ENCODE measurements at places on chromosomes 1 and 21. TPM values are rescaled to one million over a fixed set of nuclear protein-coding genes. Genes with fewer than 3 reads are reported as not detected.

- no peak for DNase-seq
These were observed 91.8 kb downstream of the KCNN3 start for GRCh38 chr1:154778275-154778674.

DNA sequence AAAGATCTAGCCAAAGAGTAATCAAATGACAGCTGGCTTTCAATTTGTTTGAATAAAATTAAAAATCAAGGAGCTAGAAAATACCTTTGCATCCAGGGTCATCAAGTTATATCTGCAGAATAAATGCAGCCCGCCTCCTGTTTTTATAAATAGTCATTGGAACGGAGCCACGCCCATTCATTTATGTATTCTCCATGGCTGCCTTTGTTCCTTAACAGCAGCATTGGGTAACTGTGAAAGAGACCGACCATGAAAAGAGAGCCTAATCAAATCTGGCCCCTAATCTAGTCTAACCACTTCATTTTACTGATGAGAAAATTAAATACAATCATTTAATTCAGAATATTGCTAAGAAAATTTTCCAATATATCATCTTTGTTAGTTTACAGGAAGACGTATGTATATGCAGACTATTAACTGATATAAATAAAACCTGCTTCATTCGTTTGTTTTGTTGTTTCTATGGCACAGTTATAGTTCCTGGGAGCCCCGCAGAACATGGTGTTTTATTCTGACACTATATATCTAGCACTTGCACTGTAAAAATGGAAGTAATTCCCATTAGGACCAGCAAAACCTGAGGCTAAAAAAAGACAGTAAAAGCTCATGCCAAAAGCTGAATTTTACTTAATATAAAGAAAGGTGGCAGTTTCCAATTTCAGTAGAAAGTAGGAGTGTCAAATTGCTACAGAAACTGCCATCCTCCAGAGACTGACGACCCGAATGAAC is 111.8 kb upstream of the PALMD start:
- no peak for DNase-seq

DNA sequence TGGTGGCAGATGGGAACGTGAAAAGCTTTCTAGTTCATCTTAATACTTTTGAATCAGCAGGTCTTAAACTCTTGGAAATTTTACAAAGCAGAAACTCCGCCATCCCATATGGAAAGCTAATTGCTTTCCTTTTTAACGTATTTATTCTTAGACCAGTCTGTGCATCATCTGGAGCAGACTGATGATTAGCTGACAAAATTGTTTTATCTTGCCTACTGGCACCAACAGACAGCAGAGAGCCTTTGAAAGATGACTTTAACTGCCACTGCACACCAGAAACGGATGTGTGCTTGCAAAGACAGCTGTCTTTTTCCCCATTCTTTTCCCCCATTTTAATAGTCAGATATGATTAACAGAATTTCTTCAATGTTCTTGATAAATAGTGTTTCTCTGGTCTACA is 97.0 kb downstream of the PLD5 start:
- no peak for DNase-seq

GRCh38 chr1:218556016-218556415 is 210.9 kb downstream of the TGFB2 start:
- DNase-seq, result no peak

DNA sequence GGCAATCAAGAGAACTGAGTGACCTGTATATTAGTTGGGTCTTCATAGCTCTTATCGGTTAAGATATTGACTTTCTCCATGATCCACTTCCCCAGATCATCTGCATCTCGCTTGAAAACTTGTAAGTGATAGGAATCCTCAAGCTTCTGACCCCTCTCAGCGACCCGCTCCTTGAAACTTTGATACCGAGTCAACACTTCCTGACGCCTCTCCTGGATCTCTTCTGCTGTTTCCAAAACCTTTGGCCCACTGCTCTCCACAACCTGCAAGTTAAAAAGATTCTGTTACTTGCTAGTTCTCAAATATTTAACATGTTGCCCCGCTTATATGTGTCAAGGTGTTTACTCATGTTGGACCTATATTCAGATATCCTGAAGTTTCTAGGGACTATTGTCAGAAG is 1.4 kb downstream of the SPTA1 start:
- DNase-seq, result no peak

GRCh38 chr1:219067350-219067712 is 106.3 kb upstream of the LYPLAL1 start:
- DNase-seq, result no peak

Gene SPRR4
- total RNA-seq, result not detected
